Heart left ventricle (tissue), 16 donors: ENCODE measurements at places on chromosomes 6 and 20.

DNA sequence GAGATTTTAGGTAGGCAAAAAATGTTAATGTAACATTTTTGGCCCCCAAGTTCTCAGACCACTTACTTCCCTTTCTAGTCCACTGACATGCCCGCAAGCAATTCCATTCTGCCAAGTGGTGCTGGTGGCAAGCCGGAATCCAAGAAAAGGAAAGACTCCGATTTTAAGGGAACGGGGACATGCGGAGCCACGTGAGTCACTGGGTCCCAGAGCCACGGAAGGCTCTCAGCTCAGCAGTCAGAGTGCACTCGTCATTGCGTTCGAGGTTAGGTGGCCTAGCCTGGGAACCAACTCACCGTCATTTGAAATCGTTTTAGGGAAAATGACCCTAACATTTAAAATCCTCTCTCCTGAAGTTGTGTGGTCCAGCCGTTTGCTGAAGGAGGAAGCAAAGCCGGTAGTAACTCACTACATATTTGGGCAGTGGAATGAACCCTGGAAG lies 711 bp upstream of the SIRT5 start:
- DNase-seq: peak; percentile 63

DNA sequence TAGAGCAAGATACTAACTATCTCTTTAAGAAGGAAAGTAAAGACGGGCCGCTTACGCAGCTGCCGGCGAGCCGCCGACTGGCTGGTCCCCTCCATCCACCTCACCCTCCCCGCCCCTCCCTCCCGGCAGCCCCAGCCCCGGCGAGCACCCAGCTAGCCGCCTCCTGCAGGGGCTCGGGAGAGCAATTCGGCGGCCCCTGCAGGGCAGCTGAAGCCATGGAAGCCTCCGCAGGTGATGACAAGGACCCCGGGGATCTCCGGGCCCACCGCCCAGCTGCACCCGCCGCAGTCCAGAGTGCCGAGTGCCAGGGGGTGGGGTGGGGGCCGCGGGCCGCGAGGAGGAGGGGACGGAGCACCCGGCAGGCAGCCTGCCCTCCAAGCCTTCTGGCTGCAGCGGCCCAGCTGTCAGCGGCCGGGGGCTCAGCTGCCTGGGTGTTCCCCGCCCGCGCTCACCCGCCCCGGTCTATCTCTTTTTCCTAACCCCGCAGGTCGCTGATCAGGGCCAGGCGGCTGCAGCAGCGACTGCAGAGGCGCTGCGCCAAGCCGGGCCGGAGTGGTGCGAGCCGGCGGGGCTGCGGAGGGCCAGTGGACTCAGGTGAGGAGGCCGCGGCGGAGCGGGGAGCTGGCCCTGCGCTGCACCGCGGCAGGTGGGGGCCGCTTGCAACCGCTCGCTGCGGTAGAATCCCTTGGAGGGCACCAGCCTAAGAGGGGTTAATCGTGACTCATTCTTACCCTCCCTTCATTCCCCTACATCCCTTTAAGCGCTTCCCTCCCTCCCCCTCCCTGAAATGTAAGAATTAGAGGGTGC lies at the start of gene SNPH:
Gene SNPH (plus strand): TSS at position 128 of the 807 bp plus-strand sequence. CDS start 29,946 bp downstream, outside the sequence.
- peak; percentile 85 for DNase-seq

GRCh38 chr6:168451805-168452517 lies 11.0 kb downstream of the SMOC2 start:
- DNase-seq: no peak

DNA sequence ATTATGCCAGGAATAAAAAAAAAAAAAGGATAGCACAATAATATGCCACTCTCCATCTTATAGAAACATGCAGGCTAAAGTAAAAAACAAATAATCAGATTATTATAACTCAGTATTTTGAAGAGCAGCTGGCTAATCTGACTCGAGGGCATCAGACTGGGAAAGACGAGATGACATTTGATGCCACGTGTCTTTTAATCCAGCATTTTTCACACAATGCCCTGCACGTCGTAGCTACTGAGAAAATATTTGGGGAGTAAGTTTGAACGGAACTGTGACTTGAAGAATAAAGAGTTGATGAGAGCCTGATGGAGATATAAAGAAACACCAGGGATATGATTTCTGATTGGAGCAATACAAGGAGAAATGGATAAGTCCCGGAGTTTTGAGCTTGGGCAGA lies 237.7 kb downstream of the ARID1B start:
- no peak for DNase-seq

DNA sequence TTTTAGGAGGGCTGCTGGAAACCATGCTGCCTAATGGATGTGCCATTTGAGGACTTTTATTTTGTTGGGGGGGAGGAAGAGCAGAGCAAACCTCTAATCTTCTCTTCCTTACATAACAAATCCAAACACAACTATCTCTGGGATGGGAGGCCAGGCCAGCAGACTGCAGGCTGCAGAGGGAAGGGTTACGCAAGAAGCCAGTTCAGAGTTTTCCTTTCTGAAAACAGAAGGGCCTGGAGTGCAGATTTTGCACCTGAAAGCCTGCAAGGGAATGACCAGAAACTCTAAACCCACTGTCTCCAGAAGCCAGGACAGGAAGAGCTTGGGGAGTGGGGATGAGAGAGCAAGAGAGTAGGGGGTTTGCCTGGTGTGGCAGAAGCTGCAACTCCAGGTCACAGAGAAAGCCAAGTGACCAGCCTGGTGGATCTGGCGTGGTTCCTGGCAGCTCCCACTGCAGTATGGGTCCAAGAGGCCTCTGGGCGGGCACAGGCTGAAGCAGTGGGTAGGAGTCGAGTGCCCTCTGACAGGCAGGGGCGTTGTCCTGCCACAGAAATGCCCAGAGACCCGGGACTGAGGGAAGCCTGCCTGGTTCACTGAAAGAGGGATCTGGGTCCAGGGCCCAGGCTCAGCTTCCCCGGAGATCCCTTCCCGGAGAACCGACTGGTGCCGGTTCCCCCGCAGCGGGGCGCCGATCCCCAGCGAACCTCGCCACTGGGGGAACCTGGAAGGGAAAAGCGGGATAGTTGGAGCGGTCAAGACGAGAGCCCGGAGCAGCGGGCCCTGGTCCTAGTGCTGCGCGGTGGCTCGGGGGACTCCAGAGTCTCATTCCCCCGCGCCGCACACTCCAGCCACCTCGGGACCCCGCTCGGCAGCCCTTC lies 6.7 kb downstream of the MAFB start:
- DNase-seq: no peak

GRCh38 chr6:157666729-157667128 lies 156.3 kb upstream of the SNX9 start:
- DNase-seq: no peak

- no peak for DNase-seq
These were observed 431.7 kb downstream of the TFAP2A start for GRCh38 chr6:9983168-9983567.

DNA sequence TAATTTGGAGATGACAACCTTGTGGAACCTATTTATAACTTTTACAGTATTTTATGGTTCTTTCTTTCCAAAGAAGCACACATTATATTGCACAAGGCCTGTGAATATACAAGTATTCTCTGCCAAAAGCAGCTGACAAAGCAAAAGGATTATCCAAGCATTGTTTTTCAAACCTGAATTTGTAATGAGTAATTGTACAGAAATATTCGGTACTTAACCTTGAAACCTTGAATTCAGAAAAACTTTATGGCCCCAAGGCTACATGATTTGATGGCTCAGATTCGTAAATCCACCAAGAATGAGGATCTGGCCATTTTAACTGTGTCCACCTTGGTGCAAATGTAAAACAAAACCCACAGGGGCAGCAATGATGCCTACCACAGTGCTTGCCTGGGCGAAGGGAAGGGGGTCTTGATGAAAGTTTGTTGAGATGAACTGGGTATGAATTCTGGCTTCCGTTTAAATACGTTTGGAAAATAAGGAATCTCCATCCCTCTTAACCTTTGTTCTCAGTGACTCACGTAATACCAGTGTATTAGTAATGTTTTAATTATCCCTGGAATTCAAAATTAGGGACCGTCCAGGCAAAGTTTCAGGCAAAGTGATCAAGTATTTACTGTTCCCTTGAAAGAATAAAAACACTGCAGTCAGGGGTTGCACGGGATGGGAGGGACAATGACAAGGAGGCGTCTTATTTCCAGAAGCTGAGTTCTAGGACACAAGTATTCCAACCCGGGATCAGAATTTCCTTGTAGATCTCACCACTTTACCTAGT lies 2.7 kb upstream of the RBM24 start:
- no peak for DNase-seq

GRCh38 chr20:60362531-60362930 lies 404.3 kb downstream of the CDH26 start:
- no peak for DNase-seq

- no peak for DNase-seq
These were observed 454.9 kb downstream of the BTBD3 start for GRCh38 chr20:12372557-12372956.
